ENCODE measurements at places on chromosomes 1 and 21. TPM values are rescaled to one million over a fixed set of nuclear protein-coding genes. Genes with fewer than 3 reads are reported as not detected.

RXFP4 gene
- total RNA-seq: not detected

SASS6 gene
- total RNA-seq: 4.2 TPM

TFF2 gene
- not detected for total RNA-seq

NTMT2 gene
- total RNA-seq: not detected

TSSK3 gene
- 3.4 TPM for total RNA-seq

SLC9C2 gene
- 2.5 TPM for total RNA-seq

S100A16 gene
- total RNA-seq: 20.1 TPM

DNA sequence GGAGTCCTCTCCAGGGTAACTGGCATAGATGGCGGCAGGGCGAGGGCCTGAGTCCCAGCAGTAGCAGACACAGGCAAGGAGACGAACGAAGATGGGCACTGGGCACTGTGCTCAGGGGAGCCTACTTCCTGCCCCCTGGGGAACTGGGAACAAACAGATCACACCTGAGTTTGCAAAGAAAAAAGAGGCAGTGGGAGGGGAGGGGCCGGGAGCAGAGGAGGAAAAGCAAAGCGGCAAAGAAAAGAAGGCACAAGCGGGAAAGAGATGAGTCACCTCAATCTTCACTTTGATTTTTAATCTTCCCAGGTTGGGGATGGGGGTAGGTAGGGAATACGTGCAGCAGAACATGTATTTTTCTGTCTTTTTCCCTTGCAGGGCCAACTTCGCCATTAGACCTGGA, 44.0 kb downstream of the ZSCAN20 start:
- no peak for DNase-seq

GRCh38 chr1:208291923-208292711, 47.9 kb upstream of the PLXNA2 start:
- DNase-seq: no peak

- no peak for DNase-seq
Measured at GRCh38 chr1:23593556-23594148, 34.4 kb upstream of the ID3 start.

DNA sequence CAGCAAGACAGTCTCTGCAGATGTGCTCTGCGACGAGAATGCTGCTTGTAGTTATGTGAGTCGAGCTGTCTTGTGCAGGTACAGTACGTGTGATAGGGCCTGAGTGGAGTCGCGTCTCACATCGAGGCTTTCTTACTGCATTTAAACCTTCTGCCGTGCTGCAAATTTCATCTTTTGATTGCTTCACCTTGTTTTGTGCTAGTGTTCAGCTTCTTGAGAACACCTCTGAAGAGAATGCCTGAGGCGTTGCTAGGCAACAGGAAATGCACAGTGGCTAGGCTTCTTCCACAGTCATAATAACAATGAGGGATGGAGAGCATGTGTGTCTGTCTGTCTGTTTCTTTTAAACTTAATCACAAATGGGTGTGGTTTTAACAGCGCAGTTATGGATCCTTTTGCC, 52.9 kb downstream of the MRPS6 start:
- DNase-seq: peak; percentile 53

DNA sequence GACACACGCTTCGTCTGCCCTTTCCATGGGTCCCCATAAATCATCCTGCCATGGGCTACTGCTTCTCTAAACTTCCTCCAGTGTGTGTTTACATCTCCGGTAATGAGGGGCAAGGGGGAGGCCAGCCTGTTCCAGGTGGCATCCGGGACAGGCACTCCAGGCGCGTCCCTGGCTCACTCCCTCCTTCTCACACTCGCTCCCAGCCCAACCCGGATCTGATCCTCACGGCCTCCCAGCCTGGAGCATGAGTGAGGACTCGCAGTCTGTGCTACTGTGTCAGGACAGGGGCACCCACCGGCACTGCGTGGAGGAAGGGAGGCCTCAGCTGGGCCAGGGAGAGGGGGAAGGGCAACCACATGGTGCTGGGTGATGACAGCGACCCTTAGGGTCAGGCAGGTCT, 225.4 kb downstream of the TRABD2B start:
- DNase-seq: no peak

GRCh38 chr1:208722592-208722991, 478.4 kb upstream of the PLXNA2 start:
- no peak for DNase-seq

- DNase-seq: no peak
Measured at GRCh38 chr1:64482720-64483119, 12.8 kb downstream of the CACHD1 start.

DNA sequence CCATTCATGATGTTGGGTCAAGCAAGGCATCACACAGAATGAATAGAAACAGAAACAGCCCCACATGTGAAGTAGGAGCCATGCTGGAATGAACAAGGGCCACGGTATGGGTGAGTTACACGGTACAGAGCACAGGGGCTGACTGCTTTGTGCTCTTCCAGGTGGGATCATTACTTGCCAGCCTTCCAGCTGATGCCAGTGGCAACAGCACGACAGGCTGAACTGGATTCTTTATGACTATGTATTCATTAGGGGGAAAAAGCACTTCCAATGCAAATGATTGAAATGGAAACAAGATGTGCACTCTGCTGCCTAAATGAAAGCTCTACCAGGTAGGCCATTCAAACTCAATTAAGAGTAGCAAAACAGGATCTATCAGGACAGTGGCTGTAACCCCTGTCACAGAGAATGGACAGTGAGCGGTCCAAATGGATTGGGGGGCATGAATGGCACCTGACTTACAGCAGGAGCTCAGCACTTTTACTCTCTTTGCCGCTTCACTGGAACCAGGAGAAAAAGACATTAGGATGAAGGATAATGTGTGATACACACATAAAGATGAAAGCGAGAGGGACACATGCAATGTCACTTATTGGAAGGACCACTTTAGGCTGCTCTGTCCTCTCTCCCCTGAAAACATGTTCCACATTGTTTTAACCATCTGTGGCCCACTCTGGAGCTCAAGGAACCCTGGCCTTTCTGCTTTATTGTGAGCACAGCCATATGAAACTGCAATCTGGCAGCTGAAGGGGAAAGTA, 23.4 kb upstream of the IRF2BP2 start:
- DNase-seq: no peak

- DNase-seq: no peak
Measured at GRCh38 chr1:244205171-244205570, 154.1 kb downstream of the ZBTB18 start.

GRCh38 chr1:235617140-235617539, 32.4 kb downstream of the GNG4 start:
- no peak for DNase-seq

DNA sequence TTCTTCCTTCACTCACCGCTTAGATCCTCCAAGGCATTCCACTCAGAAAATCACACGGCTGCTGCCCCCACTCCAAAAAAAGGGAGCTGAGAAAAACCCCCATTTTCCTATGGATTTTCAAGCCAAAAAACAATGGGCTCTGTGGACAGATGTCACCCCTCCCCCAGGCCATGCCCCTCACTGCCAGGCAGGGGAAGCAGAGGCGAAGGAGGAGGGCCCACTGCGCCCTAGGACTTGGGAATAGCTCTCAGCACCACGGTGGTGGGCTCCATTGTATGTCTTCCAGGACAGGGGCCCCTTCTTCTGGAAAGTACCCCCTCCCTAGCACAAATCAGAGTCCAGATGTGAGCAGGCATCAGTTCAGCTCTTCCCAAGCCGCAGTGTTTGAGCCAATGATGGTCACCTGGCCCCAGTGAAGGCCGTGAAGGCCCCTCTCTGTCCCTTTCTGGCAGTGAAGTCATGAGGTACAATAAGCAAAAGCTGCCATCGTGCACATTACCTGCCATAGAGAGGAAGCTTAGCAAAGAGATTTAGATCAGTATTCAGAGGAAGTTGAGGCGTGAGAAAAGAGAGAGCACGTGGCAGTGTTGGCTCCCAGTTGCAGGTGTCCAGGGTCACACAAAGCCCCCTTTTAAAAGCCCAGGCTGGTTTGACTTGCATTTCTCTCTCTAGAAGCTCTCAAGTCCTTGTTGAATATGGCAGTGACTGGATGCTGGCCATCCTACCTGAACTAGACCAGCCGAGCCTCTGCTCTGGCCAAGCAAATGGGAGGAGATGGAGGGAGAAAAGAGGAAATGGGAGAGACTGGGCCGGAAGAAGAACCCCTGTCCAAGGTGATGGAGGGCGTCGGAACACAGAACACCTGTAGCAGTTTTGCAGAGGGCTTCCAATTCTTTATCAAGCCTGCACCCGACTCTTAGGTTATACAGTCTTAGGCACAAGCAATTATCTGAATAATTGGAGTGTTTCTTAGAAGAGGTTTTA, 149.0 kb downstream of the TOMM20 start:
- DNase-seq: no peak

All from dorsolateral prefrontal cortex (tissue), 122 donors.